Osteoblast (primary cell): ENCODE measurements at places on chromosomes 1 and 21. TPM values are rescaled to one million over a fixed set of nuclear protein-coding genes. Genes with fewer than 3 reads are reported as not detected.

- no peak for DNase-seq
Measured at GRCh38 chr1:184297244-184297750, 89.5 kb upstream of the C1orf21 start.

DNA sequence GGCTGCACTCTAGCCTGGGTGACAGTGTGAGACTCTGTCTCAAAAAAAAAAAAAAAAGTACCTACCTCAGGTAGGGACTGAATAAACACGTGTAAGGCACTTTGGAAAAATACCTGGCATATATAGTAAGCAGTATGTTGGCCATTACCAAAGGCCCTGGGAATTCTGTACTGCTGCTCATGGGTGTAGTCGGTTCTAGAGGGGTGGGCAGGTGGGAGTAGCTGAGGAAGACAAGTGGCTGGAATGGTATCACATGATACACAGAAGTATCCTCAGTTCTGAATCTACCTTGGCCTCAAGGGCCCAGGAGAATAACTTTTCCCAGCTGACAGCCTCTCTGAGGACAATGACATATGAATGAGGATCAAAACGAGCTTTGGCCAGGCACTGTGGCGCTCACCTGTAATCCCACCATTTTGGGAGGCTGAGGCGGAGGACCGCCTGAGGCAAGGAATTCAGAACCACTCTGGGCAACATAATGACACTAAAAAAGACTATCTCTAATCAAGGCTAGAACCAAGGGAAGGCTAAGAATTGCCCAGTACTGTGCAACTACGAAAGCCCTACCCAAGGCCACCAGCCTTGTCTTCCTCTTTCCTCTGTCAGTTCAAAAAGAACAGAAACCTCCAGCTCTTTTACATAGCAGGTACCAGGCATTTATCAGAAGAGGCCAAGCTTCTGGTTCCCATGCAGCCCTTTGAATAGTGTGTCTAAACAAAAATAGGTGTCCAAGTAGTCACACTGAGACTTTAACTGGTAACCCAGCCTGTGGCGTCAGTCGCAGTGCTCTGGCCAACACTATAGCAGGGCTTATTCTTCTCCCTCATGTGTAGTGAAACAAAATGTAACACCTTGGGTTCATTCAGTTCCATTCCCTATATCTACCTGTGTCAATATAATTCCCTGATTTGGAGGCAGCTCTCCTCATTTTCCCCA, 10.2 kb downstream of the MMACHC start:
- DNase-seq: no peak

DNA sequence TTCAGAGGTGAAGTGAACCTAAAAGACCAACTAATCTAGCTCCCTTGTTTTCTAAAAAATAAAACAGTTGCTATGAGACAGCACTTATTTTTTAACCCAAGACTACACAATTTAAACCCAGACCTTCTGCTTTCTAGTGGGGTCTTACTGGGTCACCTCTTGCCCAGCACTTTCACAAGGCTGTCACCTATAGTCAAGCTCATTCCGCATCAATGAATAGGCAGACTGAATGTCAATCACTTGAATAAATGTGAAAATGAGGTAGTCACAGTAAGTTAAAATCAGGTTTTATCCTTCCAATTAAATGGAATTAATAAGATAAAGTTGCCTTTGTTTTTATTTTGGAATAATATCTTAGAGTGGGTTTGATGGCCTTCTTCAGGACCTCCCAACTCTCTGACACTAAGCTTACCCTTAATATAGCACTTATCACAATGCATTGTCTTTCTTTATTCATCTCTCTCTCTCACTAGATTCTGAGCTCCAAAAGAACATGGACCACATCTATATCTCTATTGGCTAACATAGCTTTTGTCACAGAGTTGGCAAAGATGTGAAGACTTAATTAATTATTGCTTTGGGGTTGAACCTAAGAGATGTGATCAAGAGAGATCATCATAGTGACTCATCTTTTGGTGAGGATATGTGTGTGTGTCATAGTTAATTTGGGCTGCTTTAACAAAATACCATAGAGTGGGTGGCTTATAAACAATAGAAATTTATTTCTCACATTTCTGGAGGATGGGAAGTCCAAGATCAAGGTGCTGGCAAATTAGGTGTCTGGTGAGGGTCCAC, 248.7 kb upstream of the DAB1 start:
- DNase-seq: no peak

DNA sequence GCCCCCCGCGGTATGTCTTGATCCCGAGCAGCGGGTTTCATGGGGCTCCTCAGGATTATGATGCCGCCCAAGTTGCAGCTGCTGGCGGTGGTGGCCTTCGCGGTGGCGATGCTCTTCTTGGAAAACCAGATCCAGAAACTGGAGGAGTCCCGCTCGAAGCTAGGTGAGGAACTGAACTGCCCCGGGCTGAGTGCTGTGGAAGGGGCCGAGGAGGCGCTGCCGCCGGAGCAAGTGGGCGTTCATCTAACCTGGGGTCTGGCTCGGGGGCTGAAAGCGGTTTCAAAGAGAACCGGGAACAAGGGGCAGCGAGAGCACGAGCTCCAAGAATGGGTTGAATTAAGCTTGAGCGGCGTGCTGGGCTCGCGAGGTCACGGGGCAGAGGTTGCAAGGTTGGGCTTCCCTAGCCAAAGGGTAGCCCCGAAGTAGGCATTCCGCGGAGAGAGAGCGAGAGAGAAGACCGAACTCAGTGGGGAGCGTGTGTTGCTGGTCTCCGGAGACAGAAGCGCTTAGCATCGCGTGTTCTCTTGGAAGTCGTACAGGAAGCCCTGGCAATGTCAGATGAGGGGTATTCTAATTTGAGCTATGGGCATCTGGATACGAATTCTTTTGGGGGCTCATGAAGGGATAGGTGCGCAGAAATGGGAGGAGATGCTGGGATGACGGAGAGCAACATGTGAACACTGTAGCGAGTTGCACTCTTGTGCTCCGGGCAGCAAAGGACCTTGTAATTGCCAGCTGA, 732 bp downstream of the HS2ST1 start:
- DNase-seq: no peak

- DNase-seq: peak; percentile 26
Measured at GRCh38 chr1:170200621-170201397, 55.0 kb downstream of the NTMT2 start.

DNA sequence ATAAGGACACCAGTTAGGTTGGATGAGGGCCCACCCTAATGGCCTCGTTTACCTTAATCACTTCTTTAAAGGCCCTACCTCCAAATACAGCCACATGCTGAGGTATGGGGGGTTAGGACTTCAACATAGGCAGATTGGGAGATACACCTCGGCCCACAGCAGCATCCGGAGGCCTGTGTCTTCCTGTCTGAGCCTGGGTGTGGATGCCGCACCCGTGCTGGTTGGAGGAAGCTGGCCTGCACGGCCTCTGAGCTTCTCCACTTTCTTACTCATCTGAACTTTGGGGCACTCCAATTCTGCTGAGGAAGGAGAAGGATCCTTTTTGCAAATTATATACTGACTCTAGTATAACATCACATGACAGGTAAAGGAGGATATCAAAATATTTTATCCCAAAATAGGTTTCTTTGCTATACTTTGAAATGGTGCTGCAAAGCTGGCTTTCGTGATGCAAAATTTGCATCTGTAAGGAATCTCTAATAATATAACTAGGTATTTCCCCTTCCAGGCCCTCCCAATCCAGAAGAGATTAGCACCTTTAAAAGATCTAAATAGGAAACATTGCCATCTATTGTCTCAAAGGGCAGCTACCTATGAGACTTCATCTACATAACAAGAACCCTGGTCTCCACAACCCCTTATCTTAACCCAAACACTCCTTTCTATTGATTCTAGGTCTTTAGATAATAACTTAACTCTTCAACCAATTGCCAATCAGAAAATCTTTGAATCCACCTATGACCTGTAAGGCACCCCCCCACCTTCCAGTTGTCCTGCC, 247.6 kb downstream of the KCNJ6 start:
- no peak for DNase-seq

- peak; percentile 10 for DNase-seq
Measured at GRCh38 chr1:115832651-115833050, 8.3 kb downstream of the NHLH2 start.

DNA sequence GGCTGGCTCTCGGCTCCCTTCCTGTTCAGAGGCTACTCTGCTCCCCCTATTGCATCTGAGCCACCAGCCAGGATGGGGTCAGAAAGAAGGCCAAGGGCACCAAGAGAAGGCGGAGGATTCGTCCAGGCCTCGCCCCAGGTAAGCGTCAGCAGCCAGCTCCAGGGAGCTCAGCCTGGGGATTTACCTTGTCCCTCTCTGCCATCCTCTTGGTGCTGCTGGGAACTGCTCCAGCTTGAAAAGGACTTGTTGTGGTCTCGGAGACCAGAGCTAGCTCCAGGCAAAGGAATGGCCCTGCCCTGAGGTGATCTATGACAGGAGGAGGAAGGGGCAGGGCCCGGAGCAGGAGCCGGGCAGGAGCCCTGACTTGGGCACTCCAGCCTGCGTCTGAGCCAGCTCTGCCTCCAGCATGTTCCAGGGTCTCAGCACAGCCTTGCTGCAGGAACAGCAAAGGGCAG, 113.7 kb upstream of the IFFO2 start:
- no peak for DNase-seq

Gene ZNF326
- total RNA-seq: 10.9 and 15.3 TPM in 2 replicates

Gene FCMR
- 0.29 TPM in 1 of 2 replicates, not detected in the other for total RNA-seq

Gene FMN2
- 9.7 and 11.2 TPM in 2 replicates for total RNA-seq

DNA sequence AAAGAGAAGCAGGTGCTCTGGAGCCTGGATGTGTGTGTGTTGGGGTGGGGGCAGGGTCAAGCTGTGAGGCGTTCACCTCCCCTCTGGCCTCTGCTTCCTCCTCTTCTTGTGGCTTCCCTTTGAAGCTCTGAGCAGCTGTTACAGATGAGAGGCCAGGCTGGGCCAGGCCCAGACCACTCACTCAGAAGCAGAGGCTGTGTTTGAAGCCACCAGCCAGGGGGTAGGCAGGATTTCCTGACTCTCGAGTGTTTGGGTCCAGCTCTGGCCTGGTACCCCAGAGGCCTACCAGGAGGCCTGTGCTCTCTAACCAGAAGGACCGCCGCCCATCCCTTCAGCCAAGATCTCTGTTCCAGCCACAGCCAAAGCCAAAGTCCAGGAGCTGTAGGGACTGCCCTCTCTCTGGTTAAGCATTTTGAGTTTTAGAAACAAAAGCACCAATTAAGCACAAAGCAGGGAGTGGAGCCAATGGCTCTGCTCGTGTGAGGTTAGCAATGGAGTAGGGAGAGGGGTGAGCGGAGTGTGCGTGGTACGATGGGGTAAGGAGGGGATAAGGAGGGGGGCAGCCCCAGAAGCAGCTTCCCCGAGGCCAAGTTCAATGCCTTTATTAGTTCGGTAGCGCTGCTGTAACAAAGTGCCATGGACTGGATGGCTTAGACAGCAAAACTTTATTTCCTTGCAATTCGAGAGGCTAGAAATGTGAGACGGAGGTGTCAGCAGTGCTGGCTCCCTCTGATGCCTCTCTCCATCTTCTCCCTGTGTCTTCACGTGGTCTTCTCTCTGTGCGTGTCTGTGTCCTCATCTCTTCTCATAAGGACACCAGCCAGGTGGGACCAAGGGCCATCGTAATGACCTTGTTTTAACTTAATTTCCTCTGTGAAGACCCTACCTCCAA, 20.5 kb downstream of the RCSD1 start:
- DNase-seq: no peak

DNA sequence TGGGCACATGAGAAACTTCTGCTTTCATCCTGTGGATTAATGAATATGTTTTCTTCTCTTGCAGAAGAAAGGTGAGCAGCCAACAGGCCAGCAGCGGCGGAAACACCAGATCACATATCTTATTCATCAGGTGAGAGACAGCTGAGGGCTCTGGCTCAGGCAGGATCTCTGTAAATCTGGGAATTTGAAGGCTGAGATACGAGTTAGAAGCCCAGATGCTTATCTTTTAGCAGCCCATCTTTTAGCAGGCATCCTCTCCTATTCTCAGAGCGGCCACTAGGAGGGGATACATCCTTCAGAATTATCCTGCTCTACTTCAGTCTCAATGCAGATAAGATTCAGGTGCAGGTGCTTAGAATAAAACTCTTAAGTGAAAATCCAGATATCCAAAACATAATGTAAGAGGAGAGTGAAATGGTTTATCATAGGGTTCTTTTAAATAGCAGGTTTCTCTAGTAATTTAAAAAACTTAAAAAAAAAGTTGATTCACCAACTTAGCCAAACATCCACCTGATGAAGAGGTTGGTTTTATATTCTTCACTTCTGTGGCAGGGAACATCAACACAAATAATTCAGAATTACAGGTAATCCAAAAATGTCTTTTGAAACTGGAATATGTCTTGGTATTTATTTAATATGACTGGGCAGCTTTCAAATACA, 19.3 kb downstream of the SH2D2A start:
- DNase-seq: no peak

DNA sequence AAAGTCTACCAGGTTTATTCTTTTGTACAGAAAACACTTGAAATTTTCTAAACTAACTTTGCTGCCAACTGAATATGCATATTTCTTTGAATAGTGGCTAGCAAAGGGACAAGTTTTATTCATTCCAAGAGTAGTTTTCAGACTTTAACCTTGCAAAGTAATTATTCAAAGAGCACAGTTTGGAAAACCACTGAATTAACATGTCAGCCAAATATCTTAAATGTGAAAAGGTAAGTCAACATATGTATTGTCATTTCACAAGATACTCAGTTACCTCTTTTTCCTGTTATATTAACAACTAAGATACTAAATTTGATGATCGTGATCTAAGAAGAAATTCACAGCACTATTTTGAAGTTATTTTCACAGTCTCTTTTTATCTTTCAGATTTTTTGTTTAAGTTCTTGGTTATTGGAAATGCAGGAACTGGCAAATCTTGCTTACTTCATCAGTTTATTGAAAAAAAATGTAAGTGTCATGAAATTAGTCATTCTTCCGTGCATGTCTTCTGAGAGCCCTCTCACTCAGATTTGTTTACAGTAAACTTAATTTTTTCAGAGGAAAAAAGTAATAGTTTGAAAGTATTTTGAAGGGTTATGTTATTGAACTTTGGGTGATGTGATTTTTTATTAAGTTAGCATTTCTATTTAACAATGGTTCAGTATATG, 15.3 kb downstream of the RAB4A start:
- no peak for DNase-seq

DNA sequence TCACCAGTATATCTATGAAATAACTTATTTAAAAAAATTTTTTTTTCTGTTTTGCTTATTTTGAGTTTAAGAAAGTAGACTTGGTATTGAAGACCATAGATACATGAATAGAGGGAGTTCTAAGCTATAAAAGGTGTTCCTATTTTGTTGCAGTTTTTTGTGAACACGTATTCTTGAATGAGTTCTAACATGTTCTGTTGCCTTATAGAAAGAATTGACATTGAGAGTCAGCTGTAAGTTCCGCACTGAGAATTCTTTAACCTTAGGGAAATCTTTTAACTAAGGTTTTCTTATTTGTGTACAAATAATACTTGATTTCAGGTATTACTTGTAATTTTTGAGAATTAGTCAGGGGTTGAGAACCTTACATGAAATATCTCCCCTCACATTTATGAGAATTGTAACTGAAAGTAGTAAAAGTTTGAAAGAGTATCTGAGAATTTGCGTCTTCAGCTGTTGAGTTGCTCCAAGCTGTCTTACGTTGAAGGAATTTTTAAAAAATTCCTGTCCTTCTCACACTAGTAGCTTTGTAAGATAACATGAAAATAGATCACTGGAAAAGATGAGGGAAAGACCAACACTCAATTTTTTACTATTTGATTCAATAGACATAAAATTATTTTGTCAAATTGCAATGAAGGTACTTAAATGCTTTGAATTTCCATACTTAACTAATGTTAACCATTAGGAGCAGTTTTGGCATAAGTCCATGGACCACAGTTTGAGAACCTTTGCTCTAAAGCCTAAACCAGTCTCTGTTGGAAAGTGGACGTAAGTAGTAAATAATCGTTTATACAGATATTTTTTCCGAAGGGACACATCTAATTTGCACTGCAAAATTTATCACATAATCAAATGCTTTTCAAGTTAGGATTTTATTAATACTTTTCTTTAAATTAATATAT, 3.8 kb downstream of the DR1 start:
- no peak for DNase-seq

- DNase-seq: peak; percentile 78
Measured at GRCh38 chr1:86648255-86648654, 56.1 kb upstream of the SH3GLB1 start.
